Smooth muscle cell of trachea (primary cell): ENCODE measurements at places on chromosomes 11 and 22. TPM values are rescaled to one million over a fixed set of nuclear protein-coding genes. Genes with fewer than 3 reads are reported as not detected.

The TRPM5 gene
- total RNA-seq = not detected in 2 replicates

The CNTF gene
- 1.5 and 2.0 TPM in 2 replicates for total RNA-seq

The ANKK1 gene
- 0.15 and 0.17 TPM in 2 replicates for total RNA-seq

The UBQLN3 gene
- total RNA-seq = 0.15 and 0.17 TPM in 2 replicates

The SLC22A25 gene
- not detected in 2 replicates for total RNA-seq

The CCDC87 gene
- total RNA-seq = 0.29 and 1.2 TPM in 2 replicates

The TSGA10IP gene
- 0.33 TPM in 1 of 2 replicates, not detected in the other for total RNA-seq

The SUN2 gene
- total RNA-seq = 76.7 and 126 TPM in 2 replicates

The PTPN5 gene
- not detected in 2 replicates for total RNA-seq

The MYOD1 gene
- total RNA-seq = not detected in 2 replicates
